ENCODE measurements at places on chromosomes 1 and 21.
A peak's percentile ranks its signal among the peaks of the same experiment; 100 is the strongest.

- DNase-seq, result no peak
Measured at GRCh38 chr1:160491017-160491416, 32.0 kb downstream of the SLAMF6 start.

- peak; percentile 76 for DNase-seq
Measured at GRCh38 chr1:83689921-83690868, 308.7 kb downstream of the TTLL7 start.

- DNase-seq, result no peak
Measured at GRCh38 chr1:46653405-46653958, 14.7 kb downstream of the ATPAF1 start.

- no peak for DNase-seq
Measured at GRCh38 chr21:19236209-19236608, 832.6 kb upstream of the TMPRSS15 start.

DNA sequence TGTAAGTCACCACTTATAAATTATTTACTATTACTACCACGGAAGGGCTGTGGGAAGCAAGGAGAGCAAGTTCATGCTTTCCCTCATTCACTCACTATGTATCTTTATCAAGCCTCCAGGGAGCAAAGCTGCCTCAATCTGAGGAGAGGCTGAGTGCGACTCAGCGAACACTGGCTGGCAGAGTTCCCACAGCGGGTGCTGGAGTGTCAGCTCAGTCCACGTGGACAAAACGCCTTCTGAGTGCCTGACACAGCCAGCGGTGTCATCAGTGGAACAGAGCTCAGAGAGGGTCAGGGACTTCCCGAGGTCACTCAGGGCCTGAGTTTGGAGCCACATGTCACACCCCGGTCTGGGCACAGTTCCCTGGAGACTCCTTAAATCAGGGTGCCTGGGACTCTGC is 16.9 kb downstream of the MATN1 start:
- peak; percentile 67 for DNase-seq

GRCh38 chr21:37623183-37623582 is 256.6 kb downstream of the DYRK1A start:
- DNase-seq, result no peak

- DNase-seq, result no peak
Measured at GRCh38 chr1:227546598-227547309, 16.6 kb upstream of the ZNF678 start.

- DNase-seq, result peak; percentile 44
Measured at GRCh38 chr1:215797859-215798258, 230.8 kb downstream of the KCTD3 start.

DNA sequence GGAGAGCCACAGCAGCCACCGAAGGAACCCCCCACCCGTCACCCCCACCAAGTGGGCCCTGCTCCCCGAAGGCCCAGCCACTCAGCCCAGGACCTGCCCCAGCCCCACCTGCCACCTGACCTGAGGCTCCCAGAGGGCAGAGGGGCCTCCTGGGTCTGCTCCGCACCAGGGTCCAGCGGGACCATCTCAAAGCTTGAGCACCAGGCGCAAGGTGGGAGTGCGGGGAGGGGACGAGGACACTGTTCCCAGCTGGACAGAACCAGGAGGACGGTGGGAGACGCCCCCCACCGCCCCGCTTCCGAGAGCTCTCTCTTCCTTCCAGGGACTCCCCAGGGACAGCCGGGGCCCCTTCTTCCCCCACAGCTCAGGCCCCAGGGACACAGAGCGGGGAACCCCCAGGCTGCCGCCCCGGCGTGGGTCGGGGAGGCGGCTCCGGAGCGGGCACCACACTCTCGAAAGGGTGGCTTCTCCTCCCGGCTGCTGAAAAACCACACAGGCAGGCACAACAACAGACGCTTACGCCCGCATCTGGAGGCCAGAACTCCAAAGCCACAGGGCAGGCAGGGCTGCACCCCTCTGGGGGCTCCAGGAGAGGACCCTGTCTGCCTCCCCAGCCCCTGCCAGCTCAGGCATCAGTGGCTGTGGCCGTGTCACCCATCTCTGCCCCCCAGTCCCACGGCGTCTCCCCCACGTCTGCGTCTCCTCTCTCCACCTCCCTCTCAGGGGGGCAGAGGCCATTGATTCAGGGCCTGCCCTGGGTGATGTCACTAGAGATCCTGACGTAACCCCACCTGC is 1.9 kb upstream of the TTLL10 start:
- no peak for DNase-seq

- DNase-seq, result no peak
Measured at GRCh38 chr1:48955774-48956173, 179.1 kb upstream of the BEND5 start.

- no peak for DNase-seq
Measured at GRCh38 chr1:54651608-54652007, 10.0 kb downstream of the MROH7 start.

- DNase-seq, result no peak
Measured at GRCh38 chr1:61120246-61120840, 38.0 kb downstream of the NFIA start.

DNA sequence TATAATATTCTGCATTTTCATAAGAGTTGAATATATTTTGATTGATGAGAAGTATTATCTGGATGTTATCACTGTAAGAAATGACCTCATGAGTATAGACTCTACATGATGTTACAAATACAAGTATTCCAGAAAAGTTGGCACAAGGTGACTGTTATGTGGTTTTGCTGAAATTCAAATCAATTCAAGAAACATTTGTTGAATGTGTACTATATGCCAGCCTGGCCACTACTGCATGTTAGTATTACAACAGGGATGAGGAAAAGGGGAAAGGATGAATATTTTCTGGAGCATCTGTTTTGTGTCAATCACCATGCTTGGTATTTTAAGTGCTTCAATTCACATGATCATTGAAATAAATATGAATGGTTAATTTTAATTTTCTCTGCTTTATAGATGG is 250.9 kb upstream of the PBX1 start:
- no peak for DNase-seq

- peak; percentile 47 for DNase-seq
Measured at GRCh38 chr21:27804515-27804914, 837.6 kb upstream of the ADAMTS5 start.

- no peak for DNase-seq
Measured at GRCh38 chr1:39440856-39441255, 50.6 kb upstream of the BMP8A start.

- DNase-seq, result no peak
Measured at GRCh38 chr1:41957568-41957967, 38.8 kb upstream of the HIVEP3 start.

DNA sequence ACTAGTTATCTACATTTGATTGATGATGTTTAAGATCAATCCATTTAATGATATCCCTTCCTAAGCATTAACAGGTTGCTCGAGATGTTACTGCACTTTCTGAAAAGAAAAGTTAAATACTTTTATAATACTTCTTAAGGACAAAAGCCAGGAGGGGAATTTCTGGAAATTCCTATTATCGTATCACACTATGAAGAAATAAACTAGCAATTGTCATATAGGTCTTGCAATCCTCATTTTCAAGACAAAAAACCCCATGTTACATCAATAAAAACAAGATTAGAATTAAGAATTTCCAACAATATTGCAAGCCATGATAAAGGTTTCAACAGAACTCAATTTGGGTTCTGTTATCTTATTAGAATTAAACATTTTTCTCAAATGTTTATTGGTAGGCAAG is 47.2 kb downstream of the HNRNPR start:
- DNase-seq, result no peak

DNA sequence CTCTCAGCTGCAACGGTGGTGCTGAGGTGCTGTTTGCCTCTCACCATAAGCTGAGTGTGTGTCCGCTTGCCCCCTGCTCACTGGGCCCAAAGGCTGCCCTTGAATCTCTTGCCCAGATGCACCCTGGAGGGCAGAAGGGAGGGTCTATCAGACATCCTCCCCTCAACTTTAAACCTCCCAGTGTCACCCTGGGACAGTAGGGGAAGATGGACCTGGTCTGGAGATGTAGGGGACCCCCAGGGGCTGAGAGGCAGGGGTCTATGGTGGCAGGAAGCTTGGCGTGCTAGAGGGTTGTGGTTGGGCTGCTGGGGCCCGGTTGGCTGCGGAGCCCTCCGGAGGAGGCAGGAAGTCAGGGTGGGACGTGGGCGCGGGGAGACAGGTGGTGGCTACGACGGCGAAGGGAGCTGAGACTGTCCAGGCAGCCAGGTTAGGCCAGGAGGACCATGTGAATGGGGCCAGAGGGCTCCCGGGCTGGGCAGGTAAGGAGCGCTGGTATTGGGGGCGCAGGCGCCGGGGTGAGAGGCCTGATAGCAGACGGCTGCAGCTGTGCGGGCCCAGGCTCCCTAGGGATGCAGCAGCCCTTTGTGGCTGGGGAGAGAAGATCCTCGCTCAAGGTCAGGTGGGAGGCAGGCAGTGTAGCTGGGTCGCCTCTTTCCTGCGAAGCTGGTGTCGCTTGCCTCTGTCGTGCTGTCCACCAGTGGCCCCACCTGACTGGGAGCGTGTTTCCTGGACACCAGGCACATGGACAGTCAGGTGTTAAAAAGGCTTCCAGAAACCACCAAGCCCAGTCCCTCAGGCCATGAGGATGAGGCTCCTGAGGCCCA is at the start of gene LCK:
Gene LCK (plus strand): TSS at position 373 of the 824 bp plus-strand sequence. CDS start 23,065 bp downstream, outside the sequence.
- no peak for DNase-seq

- no peak for DNase-seq
Measured at GRCh38 chr1:11384170-11384554, 94.8 kb upstream of the DISP3 start.

DNA sequence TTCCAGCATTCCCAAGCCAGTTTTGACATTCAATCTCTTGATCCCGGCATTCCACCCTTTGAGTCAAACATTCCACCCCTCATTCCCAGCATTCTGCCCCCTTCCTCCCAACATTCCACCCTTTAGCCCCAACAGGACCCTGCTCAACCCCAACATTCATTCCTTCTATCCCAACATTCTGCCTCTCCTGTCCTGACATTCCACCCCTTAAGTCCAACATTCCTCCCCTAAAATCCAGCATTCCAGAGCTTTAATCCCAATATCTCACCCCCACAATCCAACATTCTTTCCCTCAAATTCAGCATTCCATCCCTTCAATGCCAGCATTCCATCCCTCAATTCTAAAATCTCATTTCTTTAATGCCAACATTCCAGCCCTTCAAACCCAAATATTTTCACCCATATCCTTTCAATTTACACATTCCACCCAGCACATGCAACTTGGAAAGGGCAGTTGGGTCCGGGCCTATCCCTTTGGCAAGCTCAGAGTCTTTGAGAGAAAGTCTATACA is 22.9 kb downstream of the DDX20 start:
- peak; percentile 98 for DNase-seq

DNA sequence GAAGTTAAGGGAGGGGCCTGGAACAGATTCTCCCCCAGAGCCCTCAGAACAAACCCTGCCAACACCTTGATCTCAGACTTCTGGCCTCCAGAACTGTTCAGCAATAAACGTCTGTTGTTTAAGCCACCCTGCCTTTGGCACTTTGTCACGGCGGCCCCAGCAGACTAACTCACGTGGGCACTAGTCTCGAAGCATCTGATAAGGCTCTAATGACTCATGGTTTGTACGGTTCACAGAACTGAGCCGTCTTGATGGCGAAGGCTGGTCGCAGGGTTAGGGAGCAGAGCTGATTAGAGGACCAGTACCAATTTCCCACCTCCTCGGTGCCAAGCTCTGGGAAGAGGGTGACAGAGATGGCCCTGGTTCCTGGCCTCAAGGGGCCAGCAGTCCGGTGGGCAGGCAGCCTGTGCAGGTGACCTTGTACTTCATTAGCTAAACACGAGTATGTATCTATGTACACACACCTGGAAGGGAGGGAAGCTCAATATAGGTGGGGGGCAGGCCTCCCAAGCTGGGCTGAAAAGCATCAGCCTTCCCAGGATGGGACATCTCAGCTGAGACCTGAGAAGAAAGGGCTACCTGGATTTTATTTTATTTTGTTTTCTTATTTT is 112.8 kb downstream of the MRPS6 start:
- no peak for DNase-seq

- no peak for DNase-seq
Measured at GRCh38 chr1:165629848-165630628, 996 bp upstream of the MGST3 start.

GRCh38 chr1:102315096-102315495 is 318.4 kb upstream of the OLFM3 start:
- no peak for DNase-seq

DNA sequence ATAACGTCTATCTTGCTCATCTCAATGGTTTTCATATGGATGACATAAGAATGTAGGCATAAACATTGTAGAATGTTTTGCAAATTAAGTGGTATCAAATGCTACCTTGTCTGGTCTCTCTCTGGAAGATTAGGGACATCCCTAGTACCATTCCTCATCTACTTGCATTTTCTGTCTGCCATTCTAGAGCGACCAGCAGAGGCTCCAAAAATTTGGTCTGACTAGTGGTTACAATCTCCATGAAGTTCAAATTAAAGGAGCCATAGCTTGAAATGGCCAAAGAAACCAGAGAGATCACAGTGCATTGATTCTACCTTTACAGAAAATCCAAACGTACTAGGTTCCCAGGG is 1.1 kb downstream of the CD84 start:
- no peak for DNase-seq

GRCh38 chr1:22636353-22636752 is at the start of gene C1QA:
TSS of gene C1QA (plus strand) at chr1:22636628. CDS start at chr1:22637617, 989 bp downstream.
- no peak for DNase-seq

- DNase-seq, result no peak
Measured at GRCh38 chr1:70033266-70033873, 172.0 kb downstream of the LRRC40 start.

- peak; percentile 25 for DNase-seq
Measured at GRCh38 chr1:205396967-205397616, 24.8 kb downstream of the LEMD1 start.

- no peak for DNase-seq
Measured at GRCh38 chr1:76259270-76259669, 184.7 kb downstream of the ST6GALNAC3 start.

- DNase-seq, result no peak
Measured at GRCh38 chr1:8364528-8365442, 46.9 kb downstream of the SLC45A1 start.

DNA sequence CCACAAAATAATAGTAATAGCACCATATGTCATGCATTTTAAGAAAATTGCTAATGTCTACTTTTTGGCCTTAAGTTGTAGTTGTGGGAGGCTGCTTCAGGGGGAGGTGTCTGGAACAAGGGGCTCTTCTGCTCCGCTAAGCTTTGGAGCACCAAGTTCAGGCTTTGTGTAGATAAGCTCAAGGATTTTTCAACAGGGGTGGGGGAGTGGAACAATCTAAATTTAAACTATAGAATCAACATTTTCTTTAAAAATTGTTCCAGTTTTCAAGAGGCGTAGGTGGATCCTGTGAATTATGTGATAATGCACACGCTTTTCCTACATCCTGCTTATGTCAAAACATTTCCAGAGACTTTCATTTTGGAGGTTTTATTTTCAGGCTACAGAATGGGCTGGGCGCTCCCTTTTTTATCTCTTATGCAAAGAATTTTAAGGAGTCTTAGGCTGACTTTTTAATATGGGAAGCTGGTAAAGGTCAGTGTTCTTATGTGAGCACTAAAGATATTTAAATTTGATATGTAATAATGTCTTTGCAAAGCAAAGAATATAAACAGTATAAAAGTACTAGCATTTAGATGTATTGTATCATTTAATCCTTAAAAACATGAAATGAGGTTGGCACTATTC is 9.9 kb downstream of the ATP1A1 start:
- DNase-seq, result no peak
